Cardiac atrium fibroblast (primary cell): ENCODE measurements at places on chromosomes 7 and 10. TPM values are rescaled to one million over a fixed set of nuclear protein-coding genes. Genes with fewer than 3 reads are reported as not detected.

Gene BUB3
- 113 and 115 TPM in 2 replicates for total RNA-seq

Gene GSDME
- 14.9 and 26.5 TPM in 2 replicates for total RNA-seq

Gene PDE6C
- total RNA-seq: not detected in 2 replicates

Gene SERPINE1
- total RNA-seq: 2,658 and 2,684 TPM in 2 replicates
